ENCODE measurements at places on chromosomes 7 and 10.

DNA sequence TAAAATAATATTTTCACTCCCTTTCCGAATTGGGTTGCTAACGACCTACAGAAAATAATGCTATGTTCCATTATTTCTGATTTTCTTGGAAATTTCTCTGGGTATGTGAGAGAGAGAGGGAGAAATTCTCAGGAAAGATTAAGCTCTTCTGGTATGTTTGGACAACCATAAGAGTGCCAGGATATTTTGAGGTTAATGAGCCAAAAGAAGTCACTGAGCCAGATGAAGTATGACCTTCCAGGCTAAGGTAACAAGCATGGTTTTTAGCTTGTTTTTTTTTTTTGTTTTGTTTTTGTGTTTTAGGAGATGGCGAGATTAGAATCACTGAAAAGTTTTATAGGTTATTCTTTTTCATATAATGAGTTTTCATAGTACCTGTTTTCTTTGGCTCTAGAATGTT, 171.0 kb upstream of the FOXP2 start:
- no peak for DNase-seq

- DNase-seq, result no peak
Measured at GRCh38 chr7:43700646-43701499, 28.4 kb downstream of the COA1 start.

DNA sequence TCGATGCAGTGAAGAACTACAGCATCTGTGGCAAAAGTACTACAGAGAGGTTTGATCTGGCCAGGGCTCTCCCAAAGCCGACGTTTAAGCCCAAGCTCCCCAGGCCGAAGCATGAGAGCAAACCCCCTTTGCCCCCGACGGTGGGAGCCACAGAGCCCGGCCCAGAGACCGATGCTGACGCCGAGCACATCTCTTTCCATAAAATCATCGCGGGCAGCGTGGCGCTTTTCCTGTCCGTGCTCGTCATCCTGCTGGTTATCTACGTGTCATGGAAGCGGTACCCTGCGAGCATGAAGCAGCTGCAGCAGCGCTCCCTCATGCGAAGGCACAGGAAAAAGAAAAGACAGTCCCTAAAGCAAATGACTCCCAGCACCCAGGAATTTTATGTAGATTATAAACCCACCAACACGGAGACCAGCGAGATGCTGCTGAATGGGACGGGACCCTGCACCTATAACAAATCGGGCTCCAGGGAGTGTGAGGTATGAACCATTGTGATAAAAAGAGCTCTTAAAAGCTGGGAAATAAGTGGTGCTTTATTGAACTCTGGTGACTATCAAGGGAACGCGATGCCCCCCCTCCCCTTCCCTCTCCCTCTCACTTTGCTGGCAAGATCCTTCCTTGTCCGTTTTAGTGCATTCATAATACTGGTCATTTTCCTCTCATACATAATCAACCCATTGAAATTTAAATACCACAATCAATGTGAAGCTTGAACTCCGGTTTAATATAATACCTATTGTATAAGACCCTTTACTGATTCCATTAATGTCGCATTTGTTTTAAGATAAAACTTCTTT, 2.3 kb downstream of the LRRTM3 start:
- DNase-seq, result no peak

GRCh38 chr7:50391386-50391785, 58.8 kb downstream of the FIGNL1 start:
- no peak for DNase-seq

GRCh38 chr7:125568799-125569198, 639.2 kb upstream of the POT1 start:
- DNase-seq, result no peak

GRCh38 chr10:124532106-124532641, 70.6 kb downstream of the LHPP start:
- no peak for DNase-seq
